ENCODE measurements at places on chromosomes 7 and 10.

GRCh38 chr7:55951637-55952351 is at the start of gene MRPS17:
TSS of gene MRPS17 (plus strand) at chr7:55951877. CDS start at chr7:55953196, 1,319 bp downstream.
- DNase-seq, result peak; percentile 98

DNA sequence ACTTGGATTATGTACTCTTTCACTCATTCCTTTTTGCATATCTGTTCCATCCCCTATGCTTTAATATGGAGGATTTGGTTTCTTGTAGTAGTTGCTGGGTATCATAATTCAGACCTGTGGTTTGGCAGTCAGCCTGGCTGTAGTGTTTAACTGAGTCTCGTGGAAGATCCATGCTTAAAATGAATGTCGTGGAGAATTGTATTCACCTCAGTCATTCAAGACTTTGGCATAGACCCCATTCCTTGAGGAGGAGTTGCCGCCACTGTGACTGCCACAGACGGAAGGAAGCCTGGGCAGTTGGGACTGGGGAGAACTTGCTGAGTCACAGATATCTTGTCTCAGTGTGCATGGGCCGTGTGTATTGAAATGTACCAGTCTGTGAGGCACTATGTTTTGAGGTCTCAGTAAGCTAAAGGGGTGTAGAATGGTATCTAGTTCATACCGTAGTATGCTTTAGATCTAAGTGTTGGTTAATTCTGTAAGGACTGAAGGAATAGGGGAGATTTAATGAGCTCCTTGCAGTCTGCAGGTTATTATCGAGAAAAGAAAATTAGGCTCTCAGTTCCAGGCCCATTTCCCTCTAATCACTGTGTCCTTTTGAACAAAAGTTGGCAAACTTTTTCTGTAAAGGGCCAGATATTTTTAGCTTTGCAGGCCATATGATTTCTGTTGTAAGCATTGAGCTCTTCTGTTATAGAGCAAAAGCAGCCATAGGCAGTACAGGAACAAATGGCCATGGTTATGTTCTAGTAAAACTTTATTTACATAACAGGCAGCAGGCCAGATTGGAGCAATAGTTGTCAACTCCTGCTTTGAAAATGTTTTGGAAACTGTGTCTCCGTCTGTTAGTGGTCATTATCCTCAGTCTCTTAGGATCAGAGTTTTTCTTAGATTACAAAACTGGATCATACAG is 76.8 kb downstream of the TPST1 start:
- DNase-seq, result no peak

GRCh38 chr10:91887272-91888076 is 21.8 kb downstream of the FGFBP3 start:
- DNase-seq, result peak; percentile 60

DNA sequence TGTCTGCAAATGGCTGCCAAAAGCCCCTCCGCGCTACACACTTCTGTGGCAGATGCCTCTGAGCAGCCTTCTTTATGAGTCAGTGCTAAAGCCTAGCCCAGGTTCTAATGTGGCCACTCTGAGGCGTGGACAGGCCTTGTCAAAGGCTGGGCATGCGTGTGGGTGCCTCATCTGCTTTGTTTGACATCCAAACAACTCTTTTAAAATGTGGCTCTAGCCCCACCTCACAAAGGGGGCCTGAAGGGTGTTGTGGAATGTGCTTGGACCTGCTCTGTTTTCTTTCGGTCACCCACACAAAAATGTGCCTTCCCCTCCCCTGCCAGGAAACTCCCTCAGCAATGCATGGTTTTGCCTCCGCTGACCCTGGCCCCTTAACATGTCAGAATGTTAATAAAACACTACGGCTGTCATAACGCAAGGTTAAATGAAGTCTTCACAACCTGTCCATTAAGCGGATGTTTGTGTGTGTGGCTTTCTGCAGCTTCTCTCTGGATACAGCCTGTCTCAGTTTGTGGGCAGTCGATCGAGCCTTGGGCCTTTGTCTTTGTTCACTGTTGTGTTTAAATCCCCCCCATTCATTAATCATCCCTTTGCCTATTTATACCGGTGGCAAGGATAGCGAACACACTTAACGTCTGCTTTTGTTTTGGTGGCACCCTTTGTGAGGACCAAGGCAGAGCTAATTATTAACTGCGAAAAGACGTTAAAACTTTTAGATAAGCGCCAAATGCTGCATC is 718.9 kb downstream of the LRMDA start:
- no peak for DNase-seq

DNA sequence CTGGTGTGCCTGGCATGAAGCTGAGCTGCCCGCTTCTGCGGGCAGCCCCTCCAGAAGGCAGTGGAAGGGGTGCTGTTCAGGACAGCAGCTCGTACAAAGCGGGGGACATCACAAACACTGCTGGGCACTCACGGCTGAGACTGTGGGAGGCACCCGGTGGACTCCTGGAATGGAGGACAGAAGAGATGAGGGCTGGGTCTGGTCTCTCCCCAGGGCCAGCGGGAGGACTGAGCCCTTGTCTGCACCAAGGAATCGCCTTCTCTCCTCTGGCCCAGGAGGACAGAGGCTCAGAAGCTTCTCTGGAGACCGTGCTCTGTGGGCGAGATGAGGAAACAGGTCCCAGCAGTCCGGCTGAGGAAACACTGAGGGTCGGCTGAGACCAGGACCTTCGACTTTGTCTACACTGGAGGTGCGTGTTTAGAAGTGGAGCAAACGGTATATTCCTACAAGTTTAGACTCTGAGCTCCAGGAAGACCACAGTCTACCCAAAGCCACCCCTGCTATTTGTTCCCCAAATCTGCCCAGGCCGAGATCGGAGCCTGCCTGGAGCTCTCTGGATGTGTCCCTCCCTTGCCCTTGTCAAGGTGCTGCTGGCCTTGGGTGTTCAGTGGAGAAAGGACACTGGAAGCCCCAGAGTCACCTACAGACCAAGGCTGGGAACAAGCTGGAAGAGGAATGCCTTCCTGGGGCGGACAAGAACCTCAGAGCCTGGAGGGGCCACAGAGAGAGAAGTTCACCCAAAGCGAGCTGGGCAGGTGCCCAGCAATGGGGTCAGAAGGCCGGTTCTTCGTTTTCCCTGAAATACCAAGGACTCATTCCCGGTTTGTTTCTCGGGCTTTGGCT is 12.9 kb upstream of the INPP5A start:
- DNase-seq, result no peak

DNA sequence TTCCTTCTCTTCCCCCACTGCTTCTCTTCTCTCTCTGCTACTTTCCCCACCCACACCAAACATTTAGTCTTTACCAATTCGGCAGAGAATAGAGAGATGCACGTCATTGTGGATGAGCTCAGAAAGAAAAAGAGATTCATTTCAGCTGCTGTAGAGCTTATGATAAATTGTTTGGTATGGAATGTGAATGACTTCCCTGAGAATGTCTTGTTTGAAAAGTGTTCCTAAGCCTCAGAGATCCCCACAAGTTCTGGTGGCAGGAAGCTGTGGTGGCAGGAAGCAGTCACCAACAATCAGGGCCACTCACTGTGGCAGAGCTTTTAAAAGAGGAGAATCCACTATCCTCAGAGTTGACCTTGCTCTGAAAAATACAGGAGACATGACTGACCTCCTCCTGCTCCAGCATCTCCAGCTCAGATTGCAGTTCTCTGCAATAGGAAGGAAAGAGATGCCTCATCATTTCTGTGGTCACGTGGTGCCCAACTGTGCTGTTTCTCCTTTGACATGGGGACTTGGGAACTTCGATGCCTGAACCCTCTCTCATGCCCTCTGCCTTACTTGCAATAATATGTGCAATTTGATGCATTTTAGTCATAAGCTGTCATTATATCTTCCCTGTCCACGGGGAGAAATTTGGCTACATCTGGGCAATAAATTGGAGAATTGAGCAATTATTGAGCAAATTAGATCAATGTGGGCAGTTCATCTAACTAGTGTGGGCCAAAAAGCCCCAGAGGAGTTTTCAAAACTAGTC is 76.5 kb downstream of the BMPER start:
- DNase-seq, result no peak

- no peak for DNase-seq
These were observed 64.0 kb upstream of the CDK1 start for GRCh38 chr10:60714233-60714632.
